WERI-Rb-1 (cell line): ENCODE measurements at places on chromosomes 11 and 22.

DNA sequence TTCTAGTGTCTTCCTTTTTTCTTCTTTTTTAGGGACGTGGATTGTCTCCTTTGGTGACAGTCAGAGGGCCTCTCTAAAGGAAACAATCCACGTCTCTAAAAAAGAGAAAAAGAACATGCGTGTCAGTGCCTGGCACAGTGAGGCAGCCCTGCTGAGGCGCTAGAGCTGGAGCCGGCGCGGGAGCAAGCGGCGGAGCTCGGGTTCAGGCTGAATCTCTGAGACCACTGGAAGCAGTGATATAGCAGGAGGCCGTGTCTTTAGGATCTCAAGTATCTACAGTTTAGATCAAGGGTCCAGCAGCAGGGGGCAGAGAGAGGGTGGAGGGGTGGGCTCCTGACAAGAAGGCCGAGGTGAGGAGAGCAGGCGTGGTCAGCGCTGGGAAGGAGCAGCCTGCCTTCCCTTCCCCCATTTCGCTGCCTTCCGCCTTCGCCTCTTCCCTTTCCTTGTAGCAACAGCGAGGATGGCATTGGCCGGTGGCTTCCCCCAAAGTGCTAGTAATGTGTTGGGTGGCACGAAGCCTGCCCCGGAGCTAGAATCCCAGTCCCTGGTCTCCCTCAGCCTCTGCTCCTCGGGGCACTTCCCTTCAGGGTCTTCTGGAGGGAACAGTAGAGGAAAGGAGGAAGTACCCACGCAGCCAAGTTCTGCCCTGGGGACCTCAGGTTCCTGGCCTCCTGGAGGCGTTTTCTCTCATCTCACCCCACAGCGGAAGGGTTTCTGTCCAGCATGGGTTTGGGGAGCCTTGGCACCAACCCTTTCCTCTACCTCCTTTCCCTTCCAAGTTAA is 28.2 kb upstream of the RAB1B start:
- no peak for DNase-seq

- no peak for DNase-seq
These were observed 34.8 kb upstream of the CHRM4 start for GRCh38 chr11:46426233-46426991.

- DNase-seq: peak; percentile 83
These were observed 29.9 kb upstream of the CSNK2A3 start for GRCh38 chr11:11382858-11383532.

DNA sequence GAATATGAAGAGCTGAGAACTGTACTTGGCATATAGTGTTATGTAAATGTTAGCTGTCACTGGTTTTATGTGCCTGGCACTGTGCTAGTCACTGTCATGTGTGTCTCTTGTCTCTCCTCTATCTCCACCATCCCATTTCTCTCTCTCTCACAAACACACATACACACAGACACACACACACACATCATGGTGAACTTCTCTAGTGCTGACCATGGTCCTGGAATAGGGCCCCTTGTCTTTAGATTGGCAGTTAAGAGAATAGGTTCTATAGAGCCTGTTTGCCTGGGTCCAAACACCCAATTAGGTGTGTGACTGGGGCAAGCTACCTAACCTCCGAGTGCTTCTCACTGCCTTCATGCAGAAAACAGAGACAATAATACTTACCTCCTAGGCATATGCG is 109.7 kb upstream of the NARS2 start:
- no peak for DNase-seq

DNA sequence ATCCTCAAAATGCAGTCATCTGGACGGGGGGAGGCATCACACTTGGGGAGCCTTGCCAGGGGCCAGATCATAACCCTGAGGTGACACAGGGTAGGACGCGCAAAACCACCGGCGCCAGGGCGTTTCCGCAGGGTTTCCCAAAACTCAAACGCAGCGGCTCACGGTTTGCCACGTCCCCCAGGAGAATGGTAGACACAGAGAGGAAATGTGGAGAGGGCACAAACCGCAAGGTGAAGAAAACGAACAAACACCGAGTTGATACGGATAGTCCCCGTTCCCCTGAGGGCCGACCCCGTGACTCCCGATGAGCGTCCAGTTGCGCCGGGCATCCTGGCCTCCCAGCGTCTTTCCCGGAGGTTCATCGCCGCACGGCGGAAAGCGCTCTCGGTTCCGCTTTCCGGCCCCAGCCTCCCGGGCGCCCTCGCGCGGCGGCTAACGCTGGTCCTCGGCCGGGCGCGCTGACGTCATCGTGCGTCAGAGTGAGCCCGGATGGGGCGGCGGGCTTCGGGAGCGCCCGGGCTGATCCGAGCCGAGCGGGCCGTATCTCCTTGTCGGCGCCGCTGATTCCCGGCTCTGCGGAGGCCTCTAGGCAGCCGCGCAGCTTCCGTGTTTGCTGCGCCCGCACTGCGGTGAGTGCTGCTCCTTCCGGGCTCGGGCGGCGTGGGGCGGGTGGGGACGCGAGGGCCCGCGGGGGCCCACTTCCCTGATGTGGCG is at the start of gene BIRC2:
TSS of gene BIRC2 (plus strand) at position 467 of the 714 bp plus-strand sequence. CDS start 2,641 bp downstream, outside the sequence.
- peak; percentile 92 for DNase-seq

- DNase-seq: no peak
These were observed 2.0 kb downstream of the GRK2 start for GRCh38 chr11:67268081-67268961.

GRCh38 chr11:66371627-66372415 is at the start of gene SLC29A2:
TSS of gene SLC29A2 (minus strand) at chr11:66371760. CDS start at chr11:66371591, 169 bp downstream.
- DNase-seq: peak; percentile 96

- DNase-seq: no peak
These were observed 109.4 kb upstream of the E2F8 start for GRCh38 chr11:19350160-19350559.
